ENCODE measurements at places on chromosomes 2 and 18.

DNA sequence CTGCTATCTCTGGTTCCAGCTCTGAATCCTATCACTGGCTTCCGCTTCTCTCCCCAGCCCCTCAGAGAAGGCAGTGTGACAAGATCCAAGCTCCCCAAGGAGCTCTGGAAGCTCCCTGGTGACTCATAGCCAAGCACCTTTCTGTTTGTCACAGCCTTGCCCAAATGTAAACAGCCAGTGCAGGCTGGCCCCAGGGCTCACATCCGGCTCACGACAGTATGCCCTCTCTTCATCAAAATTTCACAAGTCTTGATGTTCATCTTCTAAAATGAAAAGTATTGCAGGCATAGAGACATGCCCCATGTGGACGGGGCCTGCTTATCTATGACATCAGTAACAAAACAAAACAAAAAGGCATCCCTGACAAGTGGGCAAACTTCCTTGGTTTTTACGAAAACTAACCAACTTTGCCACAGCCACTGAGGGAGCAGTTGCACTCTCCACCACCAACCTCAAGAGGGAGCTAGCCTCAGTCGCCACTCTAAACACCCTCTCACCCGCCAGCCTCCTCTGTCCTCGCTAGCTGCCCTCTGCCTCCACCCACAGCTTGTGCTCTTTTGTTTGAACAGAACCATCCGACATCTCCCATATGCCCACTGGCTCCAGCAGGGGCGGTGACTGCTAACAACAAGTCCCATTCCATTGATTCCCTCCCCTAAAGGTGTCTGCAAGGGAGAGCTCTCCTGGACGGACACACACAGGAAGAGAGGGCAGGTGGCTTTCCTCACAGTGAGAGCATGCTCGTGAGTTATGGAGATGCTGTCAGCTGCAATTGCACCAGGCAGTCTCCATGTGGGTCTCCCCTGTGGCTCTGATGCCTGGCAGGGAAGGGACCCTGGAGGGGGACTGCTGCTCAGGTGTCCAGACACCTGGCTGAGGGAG, 71.0 kb upstream of the DAPL1 start:
- no peak for DNase-seq

DNA sequence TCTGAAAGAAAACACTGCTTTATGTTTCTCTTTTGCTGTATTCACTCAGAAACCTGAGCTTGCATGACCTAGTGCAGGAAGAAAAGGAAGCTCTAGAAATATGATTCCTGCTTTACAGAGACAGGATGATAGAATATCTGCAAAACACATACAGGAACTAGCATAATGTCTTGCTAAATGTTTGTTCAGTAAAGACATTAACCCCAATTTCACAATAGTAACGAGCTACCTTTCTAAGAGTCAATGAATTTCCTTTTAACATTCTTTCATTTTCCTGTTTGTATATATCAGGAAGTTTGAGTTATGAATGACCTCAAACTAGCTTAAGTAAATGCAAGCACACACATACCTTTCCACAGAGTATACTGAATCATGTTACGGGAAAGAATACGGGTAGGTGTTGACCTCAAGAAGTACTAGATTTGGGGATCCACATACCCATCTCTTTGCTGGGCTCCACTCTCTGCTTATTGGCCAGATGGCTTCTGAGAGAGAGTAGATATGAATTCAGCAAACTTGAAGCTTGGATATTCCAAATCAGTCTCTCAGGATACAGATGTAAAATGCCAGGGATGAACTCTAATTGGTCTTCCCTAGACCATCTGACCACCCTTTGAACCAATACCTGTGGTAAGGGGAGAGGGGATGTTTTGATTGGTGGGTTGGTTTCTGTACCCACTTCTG, 18.2 kb upstream of the ACSL3 start:
- no peak for DNase-seq

DNA sequence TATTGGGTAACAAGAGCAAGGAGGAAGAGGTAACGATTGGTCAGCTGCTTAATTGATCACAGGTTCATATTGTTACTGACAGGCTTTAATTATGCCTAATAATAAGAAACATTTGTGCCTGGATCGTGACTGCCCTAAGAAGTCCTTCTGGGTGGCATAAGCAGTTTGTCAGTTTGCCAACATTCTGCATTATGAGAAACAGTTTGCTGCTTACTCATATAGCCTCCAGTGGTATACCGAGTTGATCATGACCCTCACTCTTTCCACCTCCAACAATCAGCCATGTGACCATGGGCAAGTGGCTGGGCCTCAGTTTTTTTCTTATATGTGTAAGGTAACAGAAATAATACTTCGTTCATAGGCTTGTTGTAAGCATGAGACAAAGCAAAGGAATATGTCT, 96.6 kb upstream of the CABLES1 start:
- no peak for DNase-seq

GRCh38 chr18:13245481-13246000, 27.0 kb downstream of the LDLRAD4 start:
- DNase-seq, result no peak

- no peak for DNase-seq
Observed at GRCh38 chr18:11027862-11028261, 121.5 kb downstream of the PIEZO2 start.

GRCh38 chr2:71254776-71255175, 27.9 kb upstream of the PAIP2B start:
- DNase-seq, result no peak

DNA sequence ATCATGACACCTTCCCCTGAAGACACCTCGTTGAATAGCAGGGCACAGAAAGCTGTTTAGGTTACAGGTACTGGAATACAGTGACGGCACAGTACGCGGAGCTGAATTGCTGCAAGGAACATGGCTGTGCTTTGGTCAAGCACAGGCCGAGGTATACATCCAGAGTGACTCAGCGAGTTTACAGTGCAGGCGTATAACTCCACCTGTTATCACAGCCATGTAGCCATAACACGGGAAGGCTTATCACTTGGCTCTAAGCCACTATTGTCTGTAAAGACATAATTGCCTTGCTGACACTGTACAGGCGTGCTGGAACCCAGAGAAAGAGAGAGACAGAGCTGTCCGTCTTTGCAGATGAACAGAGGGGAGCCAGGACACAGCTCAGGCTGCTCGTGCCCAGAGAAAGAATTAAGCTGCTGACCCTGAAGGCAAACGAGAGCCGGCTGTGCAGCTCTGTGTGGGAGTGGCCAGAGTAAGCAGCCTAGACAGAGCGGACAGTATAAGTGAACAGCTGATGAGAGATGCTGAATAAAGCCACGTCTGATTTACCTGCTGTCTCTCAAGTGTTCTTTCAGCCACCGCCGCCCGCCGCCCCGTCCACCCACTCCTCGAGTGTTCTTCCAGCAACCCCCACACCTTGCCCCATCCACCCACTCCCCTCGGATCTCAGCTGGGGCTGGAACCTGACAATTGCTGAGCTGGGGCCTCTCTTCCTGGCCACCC, 87.3 kb upstream of the PPP1CB start:
- DNase-seq, result no peak

GRCh38 chr2:9397201-9397600, 26.1 kb downstream of the ITGB1BP1 start:
- DNase-seq, result no peak

GRCh38 chr2:213002383-213002782, 149.0 kb downstream of the IKZF2 start:
- DNase-seq, result no peak

GRCh38 chr18:65975536-65975935, 224.7 kb downstream of the CDH7 start:
- no peak for DNase-seq

DNA sequence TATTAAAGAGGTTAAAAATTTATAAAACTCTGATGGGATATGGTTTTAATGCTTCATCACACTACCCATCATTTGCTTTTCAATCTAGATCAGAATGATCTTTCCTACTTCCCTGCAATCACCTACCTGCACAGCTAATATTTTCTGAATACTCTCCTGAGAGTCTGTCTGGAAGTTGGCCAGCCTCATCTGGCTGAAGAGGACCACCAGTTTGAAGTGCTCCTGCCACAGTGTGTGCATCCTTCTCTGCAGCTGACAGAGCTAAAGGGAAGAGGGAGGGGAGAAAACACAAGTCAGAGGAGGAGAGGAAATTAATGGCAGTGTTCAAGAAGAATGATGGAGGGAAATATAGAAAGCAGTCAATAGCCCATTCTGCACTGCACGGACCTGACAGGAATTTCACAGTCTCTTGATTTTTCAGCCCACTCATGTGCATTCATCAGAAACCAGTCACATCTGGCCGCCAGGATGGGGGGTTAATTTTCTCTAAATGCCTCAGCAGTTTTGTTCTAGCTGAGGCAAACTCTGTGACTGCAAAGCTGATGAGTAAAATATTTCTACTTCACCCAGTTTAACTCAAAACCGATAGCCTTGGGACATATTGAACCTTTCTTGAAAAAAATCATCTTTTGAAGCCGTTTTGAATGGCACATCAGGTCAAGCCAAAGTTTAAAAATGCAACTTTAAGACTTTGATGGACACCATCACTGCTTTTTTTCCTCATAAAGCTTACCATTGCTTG, 201.8 kb upstream of the KLHL14 start:
- no peak for DNase-seq

- DNase-seq, result no peak
Observed at GRCh38 chr18:37276111-37276890, 289.3 kb downstream of the CELF4 start.

DNA sequence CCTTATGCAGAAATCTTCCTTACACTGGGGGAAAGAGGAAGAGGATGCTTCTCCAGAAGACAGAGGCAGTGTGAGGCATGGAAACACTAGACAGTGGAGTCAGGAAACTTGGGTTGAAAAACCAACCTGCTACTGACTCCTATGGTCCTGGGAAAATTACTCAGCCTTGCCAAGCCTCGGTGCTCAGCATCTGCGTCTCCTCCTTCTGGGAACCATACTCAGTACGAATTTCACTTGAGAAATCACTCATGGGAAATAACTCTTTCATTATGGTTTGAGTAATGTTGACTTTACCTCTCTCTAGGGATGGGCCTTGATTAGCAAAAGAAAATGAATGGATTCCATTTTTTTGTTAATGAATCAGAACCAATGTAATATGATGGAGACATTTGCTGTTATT, 96.5 kb downstream of the KCNE4 start:
- no peak for DNase-seq

GRCh38 chr2:138321458-138321857, 180.1 kb upstream of the SPOPL start:
- DNase-seq, result no peak

DNA sequence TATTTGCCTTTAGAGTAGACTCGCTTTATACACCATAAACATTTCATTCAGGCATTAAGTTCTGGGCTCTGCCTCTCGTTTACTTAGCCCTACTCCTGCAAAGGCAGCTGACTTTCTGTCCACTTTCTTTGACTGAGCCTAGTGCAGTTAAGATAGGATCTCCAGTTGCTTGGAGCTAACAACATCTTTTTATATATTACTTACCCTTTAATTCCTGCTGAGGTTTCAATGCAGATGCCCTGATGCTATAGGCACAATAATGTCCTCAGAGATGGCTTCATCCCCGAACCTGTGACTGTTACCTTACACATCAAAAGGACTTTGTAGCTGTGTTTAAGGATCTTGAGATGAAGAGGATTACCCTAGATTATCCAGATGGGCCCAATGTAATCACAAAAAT, 505.8 kb upstream of the TNP1 start:
- DNase-seq, result no peak

- no peak for DNase-seq
Observed at GRCh38 chr18:57890266-57890665, 87.2 kb upstream of the ATP8B1 start.

DNA sequence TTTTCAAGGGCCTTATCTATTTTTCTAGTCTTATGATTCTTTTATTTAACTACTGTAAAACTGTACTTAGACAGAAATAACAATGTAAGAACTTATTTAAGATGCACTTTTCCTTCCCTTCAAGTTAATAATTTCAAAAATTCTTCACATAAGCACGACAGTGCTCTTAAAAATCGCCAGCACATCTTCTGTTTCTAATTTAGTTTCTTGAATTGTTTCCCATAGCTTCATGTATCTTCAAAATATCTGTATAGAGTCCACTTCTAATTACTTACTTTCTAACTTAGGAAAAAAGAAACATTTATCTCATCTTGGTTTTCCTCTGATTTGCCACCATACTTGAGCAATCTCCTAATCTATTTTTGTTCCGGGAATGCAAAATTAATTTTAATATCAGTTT, 196.1 kb downstream of the BABAM2 start:
- DNase-seq, result no peak

DNA sequence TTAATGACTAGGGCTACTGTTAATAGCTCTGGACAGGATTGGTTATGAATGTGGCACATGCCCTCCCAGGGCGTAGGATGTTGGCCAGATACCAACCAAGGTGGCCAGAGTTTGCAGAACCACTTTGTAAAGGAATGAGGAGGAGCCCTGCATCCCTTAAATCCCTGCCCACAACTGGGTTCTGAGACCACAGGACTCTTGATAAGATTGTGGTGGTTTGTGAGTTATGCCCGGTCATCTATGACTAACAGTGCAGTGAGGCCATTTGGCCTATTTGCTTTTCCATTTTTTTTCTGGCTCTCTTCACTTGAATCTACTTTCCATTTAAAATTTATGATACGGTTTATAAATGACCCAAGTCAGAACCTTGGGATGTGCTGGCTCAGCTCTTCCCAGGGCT, 294.5 kb downstream of the PRKCE start:
- DNase-seq, result no peak

DNA sequence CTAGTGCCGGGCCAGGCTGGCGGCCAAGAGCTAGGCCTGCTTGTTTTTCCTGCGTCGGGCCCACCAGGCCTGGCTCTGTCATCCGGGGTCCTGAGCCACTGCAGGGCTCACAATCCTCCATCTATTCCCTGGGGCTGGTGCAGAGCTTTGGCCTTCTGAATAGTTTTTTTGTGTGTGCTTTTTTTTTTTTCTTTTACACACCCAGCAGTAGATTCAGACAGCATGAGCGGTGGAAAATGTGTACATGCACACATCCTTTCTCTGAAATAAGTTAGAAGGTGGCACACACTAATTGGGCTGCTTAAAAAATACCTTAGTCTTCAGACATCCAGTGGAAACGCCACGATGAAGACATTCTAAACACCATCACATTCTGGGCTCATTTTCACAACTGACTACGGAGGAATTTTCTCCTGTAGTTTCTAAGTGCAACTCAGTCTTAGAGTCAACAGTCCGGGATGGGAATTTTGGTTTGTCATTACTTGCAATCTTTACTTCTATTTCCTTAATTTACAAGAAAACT, 6.1 kb downstream of the ZFP36L2 start:
- DNase-seq, result no peak

- no peak for DNase-seq
Observed at GRCh38 chr2:238941262-238941792, 93.4 kb downstream of the TWIST2 start.

DNA sequence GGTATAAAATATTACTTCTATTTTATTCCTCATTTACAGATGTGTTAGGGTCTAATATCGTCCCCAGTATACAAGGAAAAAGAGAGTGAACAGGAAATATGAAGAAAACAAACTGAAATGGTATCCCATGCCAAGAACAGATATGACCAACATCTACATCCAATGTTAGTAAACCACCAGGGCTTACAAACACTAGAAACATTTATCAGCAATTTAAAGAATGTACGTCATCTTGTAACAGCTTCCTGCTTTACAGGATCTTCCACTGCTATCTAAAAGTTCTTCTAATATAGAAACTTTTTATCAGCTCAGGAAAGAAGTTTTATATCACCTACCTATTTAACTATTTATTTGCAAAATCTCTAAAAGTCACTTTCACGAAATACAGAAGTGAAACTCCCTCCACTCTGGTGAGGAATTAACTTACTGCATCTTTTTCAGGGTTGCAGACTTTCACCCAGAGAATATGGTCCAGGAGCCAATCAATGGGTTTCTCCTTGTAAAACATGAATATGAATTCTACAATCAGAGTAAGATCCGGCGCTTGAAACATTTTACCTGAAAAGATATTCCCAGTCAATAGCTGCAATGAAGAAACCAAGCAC, 35.2 kb downstream of the UNC50 start:
- DNase-seq, result no peak

Measured in stimulated activated CD4-positive, alpha-beta T cell treated with anti-CD3 and anti-CD28 coated beads, Interleukin-1b, Interleukin-23, amount 100 ng/mL, for 1 hour (primary cell).